ENCODE measurements at places on chromosomes 5 and 9.

GRCh38 chr9:9352877-9353481, 1259.8 kb downstream of the PTPRD start:
- DNase-seq, result peak; percentile 39

DNA sequence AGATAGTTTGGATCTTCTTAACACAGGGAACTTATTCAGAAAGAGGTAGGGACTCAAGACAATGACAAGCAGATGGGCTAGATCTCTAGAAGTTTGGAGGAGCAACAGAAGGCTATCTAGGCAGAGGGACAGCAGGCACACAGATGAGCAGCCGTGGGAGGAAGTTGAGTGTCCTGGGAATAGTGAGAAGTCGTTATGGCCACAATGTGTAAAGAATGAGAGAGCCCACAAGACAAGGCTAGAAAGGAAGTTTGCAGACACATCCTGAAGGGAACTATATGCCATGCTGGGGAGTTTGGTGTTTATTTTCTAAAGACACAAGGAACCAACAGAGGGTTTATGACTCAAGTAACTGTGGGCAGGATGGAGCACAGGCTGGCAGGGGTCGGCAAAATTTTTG, 160.6 kb downstream of the PALM2AKAP2 start:
- DNase-seq, result no peak

GRCh38 chr9:78578072-78578471, 281.1 kb downstream of the PSAT1 start:
- no peak for DNase-seq

- DNase-seq, result peak; percentile 10
These were observed 61.7 kb upstream of the TAF11L2 start for GRCh38 chr5:17436350-17436749.

GRCh38 chr9:17926246-17926645, 347.4 kb downstream of the SH3GL2 start:
- no peak for DNase-seq

DNA sequence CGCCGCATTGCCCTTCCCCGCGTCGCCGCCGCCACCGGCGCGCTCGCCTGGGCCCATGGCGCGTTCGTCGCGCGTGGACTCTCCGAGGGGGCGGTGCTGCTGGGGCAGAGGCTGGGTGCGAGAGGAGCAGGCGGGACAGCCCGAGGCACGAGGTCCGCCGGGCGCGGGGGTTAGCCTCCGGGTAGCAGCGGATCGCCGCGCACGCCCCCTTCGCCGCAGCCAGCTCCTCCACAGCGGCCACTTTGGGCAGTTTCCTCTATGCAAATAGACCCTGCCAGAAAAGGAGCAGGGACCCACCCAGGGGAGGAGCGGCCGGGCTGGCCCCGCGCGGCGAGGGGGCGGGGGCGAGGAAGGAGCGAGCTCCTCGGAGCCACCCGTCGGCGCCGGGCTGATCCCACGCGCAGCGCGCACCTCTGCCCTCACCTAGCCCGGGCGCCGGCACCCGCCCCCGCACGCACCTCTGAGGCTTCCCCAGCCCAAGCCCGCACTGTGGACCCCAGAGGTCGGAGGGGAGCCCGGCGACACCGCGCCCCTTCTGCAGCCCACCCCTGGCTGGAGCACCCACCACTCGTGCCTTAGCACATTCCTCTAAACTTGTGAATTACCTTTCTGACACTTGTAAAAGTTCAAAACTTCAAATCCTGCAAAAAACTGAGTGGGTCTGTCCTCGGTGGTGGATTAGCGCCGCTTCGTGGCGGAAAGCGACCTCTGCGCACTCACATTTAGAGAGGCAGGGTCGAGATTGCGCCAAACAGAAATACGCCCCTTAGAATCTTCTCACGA, at the start of gene COL23A1:
Gene COL23A1, minus strand, starts transcription at position 253 of the 783 bp plus-strand sequence.
- DNase-seq, result peak; percentile 76

GRCh38 chr9:7788772-7789171, 10.8 kb downstream of the DMAC1 start:
- DNase-seq, result no peak

DNA sequence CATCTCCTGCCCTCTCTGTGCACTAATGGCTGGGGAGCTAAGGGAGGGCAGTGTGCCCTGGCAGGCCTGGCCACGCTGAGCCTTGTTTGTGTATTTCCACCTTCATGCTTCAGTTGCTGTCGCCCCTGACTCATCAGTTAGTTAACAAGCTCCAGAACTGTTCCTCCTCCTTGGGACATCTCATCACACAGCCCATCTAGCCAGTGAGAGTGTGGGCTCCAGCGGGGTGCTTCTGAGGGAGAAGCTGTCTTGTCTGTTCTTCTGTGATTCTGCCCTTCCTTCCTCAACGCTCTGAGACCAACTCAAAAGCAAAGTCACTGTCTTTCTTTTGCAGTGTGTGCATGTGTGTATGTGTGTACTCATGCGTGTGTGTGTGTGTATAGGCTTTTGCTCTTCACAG, 58.3 kb upstream of the CPEB4 start:
- no peak for DNase-seq

DNA sequence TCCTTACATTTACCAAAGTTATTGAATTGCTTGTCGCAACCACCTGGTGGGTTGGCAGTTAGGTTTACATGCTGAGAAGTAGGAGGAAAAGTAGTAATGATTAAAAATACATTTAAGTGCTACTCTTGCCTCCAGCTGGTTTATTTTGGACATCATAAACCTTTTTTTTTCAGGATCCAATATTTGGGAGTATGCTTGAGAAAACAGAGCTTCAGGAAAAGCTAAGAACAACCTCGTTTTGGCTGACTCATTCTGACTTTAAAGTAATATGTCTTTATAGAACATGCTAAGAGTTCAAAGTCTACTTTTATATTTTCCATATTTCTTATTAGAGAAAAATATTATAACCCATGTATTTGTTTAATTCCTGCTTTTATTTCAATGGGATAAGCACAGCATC, 41.7 kb upstream of the BNC2 start:
- DNase-seq, result no peak

DNA sequence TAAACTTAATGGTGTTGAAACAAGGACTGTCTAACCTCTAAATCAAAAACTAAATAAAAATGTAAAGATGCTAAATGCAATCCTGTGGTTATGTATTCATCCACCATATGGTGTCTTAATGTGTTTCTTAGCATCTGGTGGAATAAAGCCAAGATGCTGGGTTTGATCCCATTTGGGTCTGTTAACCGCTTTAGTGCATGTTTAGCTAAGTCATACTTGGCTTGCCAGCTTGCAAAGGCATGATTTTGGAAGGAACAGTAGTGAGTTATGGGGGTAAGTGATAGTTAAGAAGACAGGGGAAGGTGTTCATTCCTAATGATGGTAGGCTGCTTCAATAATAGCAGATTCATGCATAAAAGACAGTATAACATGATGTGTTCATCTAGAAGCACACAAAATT, 139.0 kb upstream of the SLC27A6 start:
- no peak for DNase-seq

DNA sequence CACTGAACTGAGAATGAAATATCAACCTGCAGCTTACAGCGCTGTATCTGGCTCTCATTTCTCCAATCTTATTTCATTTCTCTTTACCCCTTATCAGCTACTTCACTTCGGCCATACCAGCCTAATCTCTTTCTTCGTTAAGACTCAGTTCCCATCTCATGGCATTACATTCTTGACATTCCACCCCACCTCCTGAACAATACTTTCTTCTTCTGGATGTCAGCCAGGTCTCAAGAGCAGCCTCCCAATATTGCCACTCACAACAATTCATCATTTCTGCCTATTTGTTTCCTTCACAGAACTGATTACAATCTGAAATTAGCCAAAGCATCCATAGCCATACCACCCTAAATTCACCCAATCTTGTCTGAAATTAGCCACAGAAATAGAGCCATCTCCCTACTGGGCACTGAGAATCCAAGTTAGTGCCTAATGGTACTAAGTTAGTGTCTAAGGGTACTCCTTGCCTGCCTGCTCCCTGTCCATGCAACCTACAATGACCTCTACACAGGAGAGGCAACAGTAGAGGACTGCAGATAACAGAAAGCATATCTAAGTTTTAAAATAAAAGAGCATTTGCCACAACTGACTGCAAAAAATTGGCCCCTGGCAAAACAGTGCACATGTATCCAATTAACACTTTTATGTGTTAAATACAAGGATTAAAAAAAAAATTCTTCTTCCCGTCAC, 35.2 kb downstream of the SETX start:
- no peak for DNase-seq

DNA sequence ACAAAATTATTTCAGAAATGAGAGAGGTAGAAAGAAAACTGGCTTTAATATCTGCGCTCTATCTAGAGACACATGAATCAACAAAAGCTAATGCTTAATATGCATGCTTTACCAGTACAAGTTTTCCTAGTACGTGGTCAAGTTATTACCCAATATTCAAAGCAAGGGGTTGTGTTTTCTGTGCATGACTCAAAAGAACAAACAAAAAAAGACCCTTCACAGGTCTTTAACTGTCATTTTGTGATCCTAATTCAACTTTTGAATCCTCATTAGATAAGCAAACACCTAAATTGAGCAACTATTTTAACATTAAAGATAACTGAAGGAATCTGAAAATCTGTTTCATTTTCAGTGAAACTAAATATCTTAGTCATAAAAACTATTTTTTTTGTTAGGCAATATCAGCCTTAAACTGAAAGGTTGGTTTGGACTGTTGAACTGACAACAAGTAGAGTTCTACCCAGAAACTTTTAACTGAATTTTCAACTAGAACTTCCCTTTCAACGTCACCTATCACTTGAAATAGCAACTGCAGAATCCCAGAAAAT, 12.5 kb downstream of the ST8SIA4 start:
- peak; percentile 60 for DNase-seq

- no peak for DNase-seq
These were observed 6.4 kb downstream of the SPINK4 start for GRCh38 chr9:33246269-33246860.

- DNase-seq, result no peak
These were observed 22.7 kb downstream of the SH3GLB2 start for GRCh38 chr9:129005336-129005997.

DNA sequence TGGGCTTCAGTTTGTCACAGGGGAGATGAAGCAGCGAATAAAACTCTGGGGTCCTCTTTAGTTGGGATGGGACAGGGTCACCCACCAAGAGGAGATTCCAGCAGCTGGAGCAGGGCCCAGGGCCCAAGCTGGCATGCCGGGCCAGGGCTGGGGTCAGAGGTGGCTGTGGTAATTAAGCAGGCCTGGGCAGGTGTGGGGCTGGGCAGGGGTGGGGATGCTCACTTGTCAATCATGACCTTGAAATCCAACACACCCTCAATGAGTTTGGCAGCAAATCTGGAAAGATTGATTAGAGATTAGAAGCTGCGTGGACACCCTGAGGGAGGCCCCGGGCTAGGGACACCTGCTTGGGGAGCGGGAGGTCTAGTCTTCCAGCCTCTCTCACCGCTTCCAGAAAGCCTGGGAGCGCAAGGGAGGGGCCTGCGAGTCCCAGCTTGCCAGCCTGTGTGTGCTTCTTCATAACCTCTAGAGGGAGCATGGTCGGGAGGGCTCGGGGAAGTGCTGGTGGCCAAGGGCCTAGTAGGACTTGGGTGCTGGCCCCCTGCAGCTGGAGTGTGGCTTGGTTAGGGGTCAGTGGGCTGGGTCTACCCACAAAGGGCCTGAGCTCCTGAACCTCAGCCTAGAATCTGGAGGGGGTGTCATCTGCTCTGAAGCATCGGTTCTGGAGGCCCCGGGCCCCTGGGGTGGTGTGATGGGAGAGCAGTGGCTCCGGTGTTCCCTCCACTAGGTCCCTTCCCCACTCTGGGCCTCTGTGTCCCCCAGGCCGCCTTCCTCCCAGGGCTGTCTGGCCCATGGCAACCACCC, 7.6 kb downstream of the CRAT start:
- DNase-seq, result peak; percentile 84

- no peak for DNase-seq
These were observed 8.9 kb downstream of the DROSHA start for GRCh38 chr5:31523041-31523440.
